ENCODE measurements at places on chromosomes 4 and X.

- no peak for DNase-seq
Observed at GRCh38 chr4:153114771-153115321, 89.4 kb upstream of the TRIM2 start.

GRCh38 chrX:81957900-81958545, 756.1 kb downstream of the SH3BGRL start:
- DNase-seq = no peak

- no peak for DNase-seq
Observed at GRCh38 chr4:17812125-17812524, 1.3 kb downstream of the NCAPG start.

DNA sequence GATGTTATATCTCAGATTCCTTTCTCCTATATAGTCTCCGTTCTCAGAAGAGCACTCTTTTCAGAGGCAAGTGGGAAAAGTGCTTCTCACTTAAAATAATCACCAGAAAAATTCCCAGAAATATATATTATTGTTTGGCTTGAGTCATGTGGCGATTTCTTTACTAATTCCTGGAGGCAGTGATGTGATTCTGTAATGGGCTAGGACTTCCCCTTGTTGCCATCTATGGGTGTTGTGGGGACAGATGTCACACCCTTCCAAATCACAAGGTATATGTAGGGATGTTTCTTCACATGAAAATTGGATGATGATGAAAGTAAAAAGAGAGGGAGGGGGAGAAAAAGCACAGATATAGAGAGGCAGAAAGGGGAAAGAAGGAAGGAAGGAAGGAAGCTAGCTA, 553.4 kb downstream of the PPP4R3C start:
- no peak for DNase-seq

DNA sequence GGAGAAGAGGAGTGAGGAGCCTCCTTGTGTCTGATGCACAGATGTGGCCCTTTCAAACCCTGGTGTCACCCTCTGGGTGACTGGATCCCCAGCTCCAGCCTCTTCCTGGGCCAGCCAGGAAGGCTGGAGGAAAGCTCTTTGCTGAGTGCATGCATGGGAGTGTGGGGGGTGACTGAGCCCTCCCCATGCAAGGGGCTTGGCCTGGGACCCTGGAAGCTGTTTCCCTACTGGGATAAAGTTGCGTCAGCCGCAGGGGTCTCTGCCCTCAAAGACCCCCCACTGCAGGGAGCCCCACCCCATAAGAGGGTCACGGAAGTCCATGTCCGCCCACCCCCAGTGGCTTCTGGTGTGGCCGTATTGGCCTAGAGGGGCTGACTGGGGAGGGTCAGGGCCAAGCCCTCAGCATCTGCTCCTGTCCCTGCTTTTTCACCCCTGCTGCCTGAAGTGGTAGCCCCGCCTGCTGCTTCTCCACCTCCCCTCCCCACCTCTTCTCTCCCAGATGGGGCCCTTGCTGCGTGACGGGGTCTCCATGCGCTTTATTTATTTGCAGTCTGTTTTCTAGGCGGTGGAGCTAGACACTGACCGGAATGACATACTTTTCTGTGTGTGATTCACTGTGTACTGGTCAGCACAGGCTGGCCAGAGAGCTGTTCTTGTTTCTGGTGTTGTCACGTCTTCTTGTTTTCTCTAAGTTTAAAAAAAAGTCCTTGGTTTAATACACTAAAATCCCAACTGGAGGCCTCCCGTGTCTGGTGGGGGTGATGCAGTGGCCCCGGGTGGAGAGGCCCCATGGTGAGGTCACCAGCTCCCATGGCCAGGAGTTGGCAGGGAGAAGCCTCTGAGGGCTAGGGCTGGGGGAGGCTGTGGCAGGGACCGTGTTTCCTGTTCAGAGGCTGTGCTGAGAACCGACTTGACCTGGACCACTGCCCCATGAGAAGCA, 3.6 kb downstream of the SMIM10L2A start:
- DNase-seq = no peak

DNA sequence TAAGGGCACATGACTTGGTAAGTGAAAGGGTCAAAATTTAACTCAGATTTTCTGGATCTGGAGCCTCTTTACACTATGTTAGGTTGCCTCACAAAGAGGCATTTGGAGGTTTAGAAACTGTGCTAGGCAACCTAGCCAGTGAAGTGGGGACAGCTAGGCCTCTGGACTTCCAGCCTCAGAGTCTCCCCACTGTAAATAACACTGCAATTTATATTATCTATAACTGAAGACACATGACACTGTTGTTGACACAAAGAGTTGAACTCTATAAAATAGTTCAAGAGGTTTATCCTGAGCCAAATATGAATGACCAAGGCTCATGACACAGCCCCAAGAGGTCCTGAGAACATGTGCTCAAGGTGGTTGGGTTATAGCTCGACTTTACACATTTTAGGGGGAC, 74.9 kb upstream of the IQCM start:
- DNase-seq = no peak

DNA sequence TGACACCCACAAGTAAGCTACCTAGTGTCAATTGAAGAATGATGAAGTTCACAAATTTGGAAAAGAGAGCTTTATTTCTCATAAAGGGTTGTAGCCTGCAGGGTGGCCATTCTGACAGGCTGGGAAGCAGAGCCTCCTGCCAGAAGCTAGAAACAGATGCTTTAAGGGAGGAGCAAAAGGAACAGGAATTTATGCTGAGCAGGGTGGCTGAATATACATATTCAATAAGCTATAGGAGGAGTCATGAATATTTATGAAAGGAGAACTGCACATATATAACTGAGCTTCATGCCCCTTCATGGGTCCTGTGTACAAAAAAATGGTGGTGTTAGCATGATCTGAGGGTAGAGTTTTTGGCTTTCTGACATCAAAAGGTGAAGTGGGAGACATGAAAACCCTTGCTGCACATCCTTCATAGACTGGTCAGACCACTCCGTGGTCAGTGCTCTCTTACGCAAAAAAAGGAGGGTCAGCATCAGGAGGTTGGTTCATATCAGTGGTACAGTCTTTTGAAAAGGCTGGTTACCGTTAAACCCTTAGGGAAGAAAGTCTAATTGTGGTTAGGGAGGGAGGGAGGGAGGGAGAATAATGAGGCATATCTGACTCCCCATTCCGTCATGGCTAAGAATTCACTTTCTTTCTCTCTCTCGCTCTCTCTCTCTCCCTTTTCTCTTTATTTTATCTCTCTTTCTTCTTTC, 121.4 kb downstream of the LUZP4 start:
- no peak for DNase-seq

DNA sequence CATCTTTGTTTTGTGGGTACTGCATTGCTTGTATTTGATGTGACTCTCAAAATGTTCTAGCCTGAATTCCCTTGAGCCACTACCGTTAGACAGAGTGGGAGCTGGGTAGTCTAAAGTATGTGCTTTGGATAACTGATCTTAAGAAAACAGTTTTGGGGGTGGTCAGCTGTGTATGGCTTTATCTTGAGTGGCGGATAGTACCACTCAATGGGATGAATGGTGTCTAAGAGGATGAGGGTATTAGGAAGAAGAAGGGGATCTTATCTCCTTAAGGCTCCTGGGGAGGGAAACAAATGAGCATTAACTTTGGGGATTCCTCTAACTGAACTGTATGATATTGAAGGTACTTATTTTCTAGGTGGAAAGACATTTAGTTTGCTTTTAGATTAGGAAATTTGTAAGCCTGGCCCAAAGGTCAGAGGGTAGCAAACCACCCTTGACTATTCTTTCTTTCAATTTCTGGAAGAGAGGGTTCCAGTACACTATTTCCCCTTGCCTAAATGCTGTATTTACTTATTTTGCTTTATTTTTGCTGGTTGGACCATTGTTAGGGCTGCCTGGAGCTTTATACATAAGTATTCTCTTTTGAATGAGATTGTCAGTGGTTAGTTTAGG, 11.3 kb downstream of the BMP2K start:
- DNase-seq = no peak
